CD4-positive, alpha-beta T cell treated with Interleukin-6 at 100 ng/mL for 8 hours (primary cell): ENCODE measurements at places on chromosomes 1 and 21.

- DNase-seq, result no peak
Observed at GRCh38 chr1:182141040-182141439, 79.5 kb upstream of the ZNF648 start.

GRCh38 chr21:42081931-42082381 lies 10.8 kb downstream of the UMODL1 start:
- no peak for DNase-seq

DNA sequence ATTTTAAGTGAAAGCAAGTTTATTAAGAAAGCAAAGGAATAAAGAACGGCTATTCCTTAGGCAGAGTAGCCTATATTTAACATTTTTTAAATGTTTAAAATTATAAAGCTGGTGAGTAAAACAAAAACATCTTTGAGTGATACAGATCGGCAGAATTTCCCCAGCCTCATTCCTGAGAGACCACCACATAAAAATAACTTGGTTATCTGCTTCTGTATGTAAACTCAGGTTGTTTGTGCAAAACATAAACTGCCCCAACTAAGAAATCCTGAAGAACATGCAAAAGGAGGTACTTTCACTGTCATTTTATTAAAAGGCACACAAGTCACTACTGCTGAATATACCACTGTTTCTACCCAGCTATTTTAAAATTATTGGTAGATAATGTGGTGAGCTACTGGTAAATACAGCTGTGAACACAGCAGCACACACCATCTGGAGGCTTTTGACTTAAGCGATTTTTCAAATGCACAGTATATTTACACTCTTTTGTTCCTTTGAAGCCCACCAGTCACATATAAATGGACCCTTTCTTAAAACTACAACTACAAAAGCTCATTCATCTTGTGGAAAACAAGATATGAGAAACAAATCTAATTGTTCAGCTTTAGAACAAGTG lies 119.3 kb downstream of the RERE start:
- no peak for DNase-seq

- DNase-seq, result no peak
Observed at GRCh38 chr1:37930246-37931101, 16.4 kb downstream of the INPP5B start.

- DNase-seq, result no peak
Observed at GRCh38 chr1:10975567-10976326, 36.7 kb upstream of the TARDBP start.

DNA sequence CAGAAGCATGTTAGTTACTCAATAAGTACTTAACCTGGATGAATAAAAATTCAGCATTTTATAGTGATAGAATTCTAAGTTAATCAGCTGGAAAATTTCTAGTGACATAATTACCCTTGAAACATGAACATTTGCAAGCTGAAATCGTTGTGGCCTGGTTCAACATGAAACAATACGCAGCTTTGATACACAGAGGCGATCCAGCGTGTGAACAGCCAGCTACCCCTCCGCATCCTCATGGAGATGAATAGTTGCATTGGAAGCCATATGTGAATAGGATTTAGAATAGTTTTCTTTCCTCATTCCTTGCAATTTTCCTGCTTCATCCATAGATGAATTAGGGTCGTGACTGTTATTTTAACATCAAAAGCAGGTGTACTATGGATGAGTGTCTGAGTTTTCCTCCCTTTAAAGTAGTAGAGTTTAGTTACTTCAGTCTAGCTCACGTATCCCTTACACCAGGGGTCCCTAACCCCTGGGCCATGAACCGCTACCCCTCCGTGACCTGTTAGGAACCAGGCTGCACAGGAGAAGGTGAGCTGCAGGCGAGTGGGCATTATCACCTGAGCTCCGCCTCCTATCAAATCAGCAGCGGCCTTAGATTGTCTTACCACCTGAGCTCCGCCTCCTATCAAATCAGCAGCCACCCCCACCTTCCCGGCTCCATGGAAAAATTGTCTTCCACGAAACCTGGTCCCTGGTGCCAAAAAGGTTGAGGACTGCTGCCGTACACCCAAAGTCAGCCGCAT lies 6.2 kb upstream of the TARBP1 start:
- DNase-seq, result no peak

DNA sequence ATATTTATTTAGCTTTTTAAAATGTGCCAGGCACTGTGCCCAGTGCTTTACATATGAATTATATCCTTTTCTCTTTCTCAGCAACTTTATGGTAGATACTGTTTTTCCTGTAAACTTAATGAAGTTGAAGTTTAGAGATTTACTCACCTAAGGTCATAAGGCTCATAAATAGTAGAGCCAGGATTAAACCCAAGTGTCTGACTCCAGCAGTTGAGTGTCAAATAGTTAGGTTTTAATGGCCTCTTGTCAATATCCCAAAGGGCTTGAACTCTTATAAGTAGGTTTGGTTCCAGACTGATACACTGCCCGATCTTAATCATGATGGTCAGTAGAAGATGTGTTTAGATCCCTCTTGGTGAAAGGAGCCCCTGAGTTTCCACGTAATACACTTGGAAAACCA lies 37.8 kb downstream of the RABGAP1L start:
- DNase-seq, result no peak

DNA sequence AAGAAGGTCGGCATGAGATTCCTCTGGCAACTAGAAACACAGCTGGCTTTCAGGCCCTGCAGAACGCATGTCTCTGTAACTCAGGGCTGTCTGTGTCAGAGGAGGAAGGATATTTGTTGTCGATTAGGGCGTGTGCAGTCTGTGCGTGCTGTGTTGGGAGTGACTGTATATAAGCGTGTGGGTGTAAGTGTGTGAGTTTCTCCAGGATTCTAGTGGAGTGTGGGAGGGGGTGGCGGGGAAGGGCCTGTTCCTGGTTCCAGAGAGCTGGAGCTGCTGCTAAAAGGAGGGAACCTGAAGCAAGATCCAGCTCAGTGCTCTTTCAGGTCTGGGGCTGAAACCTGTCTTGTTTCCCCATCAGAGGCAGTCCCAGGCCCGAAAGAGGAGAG lies 74.3 kb downstream of the SLC16A1 start:
- no peak for DNase-seq

DNA sequence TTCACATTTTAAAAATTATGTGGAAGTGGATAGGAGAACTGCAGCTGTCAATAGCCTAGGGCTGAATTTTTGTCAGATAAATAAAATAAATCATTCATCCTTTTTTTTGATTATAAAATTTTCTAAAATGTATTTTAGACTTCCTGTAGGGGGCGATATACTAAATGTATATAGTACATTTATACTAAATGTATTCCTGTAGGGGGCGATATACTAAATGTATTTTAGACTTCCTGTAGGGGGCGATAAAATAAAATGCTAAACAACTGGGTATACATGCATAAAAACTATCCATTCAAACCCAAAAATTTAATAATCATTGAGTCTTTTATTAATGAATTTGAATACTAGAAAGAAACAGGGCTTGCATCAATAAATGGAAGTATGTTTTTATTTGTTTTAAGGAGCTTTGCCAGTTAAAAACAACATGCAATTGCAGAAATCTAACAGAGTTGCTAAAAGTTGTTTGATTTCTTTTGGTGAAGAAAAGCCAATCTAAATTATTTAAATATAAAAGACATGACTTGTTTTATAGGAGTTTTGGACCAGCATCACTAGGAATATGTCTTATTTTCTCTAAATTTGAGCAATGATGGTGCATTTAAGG lies 31.4 kb downstream of the CLCA1 start:
- peak; percentile 45 for DNase-seq

DNA sequence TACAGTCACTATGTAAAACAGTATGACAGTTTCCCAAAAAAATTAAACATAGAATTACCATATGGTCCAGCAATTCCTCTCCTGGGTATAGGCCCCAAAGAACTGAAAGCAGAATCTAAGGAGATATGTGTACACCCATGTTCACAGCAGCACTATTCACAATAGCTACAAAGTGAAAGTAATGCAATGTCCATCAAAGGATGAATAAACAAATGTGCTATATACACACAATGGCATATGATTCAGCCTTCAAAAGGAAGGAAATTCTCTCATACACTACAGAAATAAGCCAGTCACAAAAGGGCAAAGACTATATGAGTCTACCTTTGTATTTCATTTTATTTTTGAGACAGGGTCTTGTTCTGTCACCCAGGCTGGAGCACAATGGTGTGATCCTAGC lies 120.4 kb downstream of the TOMM20 start:
- no peak for DNase-seq

- peak; percentile 17 for DNase-seq
Observed at GRCh38 chr1:53328541-53329499, 950 bp upstream of the LRP8 start.

GRCh38 chr1:38027201-38028104 lies 14.9 kb downstream of the UTP11 start:
- no peak for DNase-seq

DNA sequence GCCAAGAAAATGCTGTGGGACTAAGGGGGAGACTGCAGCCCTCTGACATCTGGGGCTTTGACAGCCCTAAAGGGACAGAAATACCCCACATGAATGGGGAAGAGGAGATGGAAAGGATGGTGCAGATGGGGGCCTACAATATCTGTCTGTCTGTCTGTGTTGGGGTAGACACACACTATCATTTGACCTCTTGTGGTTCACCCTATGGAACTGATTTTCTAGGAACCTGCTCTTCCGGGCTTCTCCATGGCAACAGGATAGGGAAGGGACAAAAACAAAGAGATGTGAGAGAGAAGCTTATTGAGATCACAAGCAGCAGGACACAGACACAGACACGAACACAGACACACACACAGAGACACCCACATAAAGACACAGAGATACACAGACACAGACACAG lies 17.1 kb downstream of the KIF21B start:
- DNase-seq, result no peak

DNA sequence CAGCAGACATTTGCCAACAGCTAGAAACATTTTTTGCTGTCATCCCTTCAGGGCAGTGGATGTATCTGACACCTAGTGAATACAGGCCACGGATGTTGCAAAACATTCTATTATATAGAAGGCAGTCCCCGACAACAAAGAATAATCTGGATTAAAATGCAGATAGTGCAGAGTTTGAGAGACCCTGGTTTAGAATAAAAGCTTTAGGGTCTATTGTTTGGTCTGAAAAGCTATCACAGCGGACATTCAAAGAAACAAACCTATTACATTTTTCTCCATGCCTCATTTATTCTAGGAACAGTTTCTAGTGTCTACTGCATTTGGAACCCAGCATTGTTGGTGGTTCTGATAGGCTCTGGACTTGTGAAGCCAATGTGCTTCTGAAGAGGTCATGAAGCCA lies 316.3 kb downstream of the TGFB2 start:
- no peak for DNase-seq

GRCh38 chr1:84356881-84357280 lies 41.4 kb upstream of the DNASE2B start:
- DNase-seq, result no peak

DNA sequence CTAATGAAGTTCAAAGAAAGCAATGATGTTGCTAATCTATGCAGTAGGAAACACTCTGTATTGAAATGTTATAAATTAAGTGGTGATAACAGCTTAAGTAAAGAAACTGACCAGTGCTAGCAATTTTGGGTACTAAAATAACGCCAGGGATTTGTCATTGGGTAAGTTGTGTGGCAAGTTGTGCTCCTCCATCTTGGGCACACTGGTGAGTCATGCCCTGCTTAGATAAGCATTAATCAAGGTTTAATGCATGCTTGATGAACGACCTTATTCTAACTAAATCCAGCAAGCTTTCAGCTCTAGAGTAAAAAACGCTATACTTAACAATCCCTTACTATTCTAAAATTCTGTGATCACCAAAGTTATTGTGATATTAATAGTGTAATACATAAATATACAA lies 25.2 kb downstream of the VAMP4 start:
- DNase-seq, result no peak

DNA sequence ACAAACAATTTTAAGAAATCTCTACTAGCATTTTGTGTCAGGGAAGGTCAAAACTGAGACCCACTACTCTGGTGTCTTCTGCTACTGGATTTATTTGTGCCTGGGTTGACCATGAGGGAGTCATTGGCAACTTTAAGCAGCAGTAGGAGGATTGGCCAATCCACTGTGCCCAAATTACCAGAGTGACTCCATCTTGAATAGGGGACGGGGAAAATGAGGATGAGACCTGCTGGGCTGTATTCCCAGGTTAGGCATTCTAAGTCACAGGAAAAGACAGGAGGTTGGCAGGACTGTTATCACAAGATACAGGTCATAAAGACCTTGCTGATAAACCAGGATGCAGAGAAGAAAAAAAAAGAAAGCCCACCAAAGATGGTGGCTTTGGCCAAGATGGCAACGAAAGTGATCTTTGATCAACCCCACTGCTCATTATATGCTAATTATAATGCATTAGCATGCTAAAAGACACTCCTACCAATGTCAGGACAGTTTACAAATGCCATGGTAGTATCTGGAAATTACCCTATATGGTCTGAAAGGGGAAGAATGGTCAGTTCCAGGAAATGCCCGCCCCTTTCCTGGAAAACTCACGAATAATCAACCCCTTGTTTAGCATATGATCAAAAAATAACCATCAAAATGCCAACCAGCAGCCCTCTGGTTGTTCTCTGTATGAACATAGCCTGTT lies 200.9 kb downstream of the LTN1 start:
- no peak for DNase-seq

DNA sequence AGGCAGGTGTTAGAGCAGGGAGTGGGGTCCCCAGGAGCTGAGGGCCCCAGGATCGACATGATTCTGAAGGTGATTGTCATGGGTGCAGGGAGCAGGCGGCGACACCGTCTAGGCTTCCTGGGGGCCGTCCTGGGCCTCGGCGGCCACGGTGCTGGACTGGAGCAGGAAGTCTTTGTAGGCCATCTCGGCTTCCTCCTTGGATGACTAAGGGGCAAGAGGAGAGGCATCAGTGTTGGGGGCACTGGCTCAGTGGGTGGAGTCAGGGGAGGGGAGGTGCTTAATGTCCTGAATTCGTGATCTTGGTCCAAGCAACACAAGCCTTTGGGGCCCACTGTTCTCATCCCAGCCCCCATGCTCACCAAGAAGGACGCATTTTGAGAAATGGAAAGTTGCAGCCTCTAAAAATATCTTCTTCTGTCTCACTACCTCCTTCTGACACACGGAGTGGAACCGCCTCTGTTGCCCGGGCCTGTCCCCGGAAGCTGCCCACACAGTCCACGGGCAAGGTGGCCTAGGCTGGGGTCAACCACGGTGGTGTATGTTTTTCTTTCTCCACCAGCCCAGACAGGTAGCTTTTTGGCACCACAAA lies 8.6 kb upstream of the FCMR start:
- DNase-seq, result no peak

GRCh38 chr1:212760126-212760823 lies 31.3 kb downstream of the NSL1 start:
- peak; percentile 47 for DNase-seq
